ENCODE measurements at places on chromosomes 3 and 15.

DNA sequence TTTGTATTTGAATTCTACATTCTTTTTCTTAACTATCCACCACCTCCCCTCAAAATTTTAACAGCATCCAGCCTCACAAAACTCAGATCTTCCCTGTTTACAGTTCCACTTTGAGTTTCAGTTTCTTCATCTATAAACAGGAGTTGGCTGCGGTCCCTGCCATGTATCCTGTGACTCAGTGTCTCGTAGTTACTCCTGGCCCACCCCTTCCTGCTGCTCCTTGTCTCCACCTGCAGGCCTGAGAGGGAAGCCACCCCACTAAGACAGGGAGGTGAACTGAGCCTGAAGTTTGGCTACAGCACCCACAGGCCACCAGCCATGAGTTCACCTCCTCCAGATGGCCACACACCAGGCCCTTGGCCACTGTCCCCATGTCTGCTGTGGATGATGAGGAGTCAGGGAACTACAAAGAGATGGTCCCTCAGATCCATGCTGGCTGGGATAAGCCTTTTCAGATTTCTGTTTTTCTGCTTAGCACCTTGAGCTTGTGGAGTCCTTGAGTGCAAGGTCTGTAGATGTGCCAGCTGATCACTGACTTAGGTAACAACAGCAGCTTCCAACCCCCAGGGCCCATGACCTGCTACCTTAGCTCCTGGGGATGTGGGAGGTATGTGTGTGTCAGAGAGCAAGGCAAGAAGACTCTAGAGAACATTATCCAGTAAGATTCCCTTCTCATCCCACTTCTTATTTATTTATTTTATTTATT, 37.5 kb downstream of the CD86 start:
- peak; percentile 63 for DNase-seq

- DNase-seq, result peak; percentile 87
Measured at GRCh38 chr15:98647774-98648653, at the start of gene IGF1R. Gene IGF1R (plus strand): TSS chr15:98648539. CDS start chr15:98649582, 1,043 bp downstream.

DNA sequence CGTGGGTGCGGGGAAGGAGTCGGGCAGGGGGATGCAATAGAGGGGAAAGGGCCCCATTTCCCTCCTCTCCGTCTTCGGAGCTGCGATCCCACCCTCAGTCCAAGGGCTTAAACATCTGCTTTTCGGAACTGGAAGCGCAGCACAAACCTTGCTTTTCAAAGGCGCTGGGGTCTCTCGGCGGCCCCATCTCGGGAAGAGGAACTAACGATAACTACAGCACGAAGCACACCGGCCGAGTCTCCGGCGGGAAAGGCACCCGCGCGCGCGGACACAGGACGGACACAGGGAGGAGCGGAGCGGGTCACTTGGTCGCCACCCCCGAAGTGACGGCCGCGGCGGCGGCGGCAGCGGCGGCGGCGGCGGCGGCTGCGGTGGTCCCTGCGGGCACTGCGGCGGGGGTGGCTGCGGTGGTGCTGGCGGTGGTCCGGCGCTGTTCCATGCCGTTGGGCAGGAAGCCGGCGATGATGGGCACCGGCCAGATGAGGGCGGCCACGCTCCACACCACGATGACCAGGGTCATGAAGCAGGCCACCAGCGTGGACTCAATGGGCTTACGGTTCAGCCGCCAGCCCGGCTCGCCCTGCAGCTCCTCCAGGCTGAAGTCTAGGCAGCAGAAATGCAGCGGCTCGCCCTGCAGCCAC, 1.1 kb downstream of the TMEM158 start:
- peak; percentile 42 for DNase-seq

GRCh38 chr3:141530415-141530768, 43.6 kb downstream of the RASA2 start:
- DNase-seq, result no peak

DNA sequence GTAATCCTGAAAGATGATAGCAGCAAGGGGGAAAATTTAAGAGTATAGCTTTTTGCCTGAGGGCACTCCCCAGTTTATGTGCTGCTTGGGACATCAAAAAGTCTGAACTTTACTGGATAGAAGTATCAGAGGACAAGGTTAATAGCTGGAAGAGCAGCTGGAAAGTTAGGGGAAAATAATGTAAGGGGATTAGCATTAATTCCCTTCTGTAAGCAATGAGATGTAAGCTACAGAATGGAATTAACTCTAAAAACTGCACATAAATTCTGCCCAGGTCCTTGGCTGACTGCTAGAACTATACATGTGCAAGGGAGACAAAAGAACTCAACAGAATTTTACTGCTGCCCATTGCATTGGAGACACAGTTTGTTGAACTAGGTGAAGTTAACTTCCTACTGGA, 55.6 kb downstream of the ATP11B start:
- no peak for DNase-seq

- DNase-seq, result no peak
Measured at GRCh38 chr3:63947594-63947993, 35.4 kb upstream of the SCAANT1 start.

DNA sequence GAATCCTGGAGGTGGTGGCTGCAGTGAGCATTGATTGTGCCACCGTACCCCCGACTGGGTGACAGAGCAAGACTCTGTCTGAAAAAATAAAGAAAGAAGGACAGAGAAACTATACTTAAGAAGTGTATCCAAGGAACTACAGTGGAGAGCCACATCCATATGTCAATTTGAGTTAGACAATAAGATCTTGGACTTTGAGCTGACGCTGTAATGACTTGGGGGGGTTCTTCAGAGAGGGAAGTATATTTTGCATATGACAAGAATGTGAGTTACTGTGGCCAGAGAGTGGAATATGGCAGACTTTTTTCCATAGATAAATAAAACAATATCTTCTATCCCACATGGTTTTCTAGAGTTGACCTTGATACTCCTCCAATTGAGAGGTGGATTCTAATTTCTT, 52.6 kb upstream of the TEX264 start:
- no peak for DNase-seq

DNA sequence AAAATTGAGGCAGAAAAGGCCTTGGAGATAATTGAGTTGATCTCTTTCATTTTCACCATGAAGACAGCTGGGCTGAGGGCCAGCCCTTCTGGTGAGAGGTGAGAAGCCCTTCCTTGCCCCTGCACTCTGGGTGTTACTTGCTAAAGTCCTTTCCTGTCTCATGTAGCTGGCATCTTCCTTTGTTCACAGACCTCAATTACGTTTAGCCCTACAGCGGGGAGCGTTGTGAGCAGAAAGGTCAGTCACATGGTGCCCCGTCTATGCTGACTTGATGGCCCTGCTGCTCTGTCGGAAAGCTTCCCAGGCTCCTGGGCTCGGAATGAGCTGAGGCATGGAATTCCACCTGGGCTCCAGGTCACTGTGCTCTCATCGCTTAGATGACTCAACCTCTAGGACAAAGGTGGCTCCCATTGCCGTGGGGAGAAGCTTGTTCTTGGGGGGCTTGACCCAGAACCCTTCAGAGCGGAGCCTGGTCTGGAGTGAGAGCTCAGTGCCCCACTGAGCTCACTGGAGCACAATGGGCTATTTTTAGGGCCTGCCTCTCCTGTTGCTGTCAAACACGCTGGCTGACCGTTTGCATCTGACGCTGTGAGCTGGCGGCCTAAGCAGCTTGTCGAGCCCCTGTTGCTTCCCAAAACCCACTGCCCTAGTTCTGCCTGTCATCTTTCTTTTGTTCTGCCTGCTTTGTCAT, 47.0 kb downstream of the RPLP1 start:
- no peak for DNase-seq

GRCh38 chr3:150248116-150248887, 159.8 kb upstream of the TSC22D2 start:
- no peak for DNase-seq

DNA sequence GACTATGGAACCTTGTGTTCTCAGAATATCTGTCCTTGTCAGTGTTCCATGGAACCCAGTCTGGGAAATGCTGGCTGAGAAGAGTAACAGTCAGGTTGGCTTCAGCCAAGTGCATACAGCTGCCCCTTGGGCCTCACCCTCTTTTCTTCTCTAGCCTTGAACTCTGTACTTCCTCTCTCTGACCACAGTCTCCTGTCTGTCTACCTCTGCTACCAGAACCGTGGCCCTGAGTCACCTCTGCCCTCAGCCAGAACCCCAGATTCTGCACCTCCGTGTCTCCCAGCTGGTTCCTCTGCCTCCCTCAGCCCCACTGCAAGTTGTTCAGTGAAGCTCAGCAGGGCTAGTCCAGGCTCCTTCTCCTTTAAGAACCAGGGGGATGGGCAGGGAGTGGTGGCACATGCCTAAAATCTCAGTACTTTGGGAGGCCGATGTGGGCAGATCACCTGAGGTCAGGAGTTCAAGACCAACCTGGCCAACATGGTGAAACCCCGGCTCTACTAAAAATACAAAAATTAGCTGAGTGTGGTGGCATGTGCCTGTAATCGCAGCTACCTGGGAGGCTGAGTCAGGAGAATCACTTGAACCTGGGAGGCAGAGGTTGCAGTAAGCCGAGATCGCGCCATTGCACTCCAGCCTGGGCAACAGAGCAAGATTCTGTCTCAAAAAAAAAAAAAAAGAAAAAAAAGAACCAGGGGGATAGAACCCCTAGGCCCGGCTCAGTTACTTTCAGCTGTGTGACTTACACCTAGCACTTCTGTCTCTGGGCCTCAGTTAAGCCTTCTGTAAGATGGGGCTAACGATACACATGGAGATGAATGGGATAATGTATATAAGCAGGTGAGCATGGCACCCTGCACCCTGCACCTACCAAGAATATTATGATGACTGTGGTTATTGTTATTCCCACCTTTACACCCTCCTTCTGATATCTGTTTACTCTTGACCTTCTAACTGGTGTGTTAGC, 24.3 kb upstream of the TATDN2 start:
- DNase-seq, result peak; percentile 64

GRCh38 chr3:30309961-30310954, 296.1 kb upstream of the TGFBR2 start:
- no peak for DNase-seq

- no peak for DNase-seq
Measured at GRCh38 chr3:17009826-17010225, 125.1 kb downstream of the PLCL2 start.

- peak; percentile 62 for DNase-seq
Measured at GRCh38 chr3:177358977-177359592, 161.8 kb upstream of the TBL1XR1 start.

DNA sequence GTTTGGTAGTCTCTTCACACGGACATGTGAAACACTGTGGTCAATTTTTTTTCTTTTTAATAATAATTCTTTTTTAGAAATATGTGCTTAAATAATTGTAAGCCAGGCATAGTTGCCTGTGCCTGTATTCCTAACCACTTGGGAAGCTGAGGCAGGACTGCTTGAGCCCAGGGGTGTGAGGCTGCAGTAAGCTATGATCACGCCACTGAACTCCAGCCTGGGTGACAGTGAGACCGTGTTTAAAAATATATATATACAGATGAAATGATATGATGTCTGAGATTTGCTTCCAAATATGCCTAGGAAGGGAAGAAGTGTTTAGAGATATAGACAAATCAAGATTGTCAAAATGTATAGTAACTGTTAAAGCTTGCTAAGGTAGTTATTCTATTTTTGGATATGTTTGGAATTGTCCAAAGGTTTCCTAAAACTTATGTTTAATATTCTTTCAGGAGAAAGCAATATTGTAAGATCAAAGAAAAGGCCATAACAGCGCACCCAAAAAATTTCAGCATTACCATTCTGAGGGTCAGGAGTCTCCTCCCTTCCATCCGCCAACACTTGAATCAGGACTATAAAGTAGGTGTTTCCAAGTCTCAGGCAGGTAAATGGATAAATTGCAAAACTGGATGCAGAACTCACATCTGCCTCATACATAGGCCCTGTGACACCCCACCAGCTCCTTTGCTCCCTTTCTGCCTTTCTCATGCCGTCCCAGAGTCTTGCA, 532 bp upstream of the SELENOT start:
- no peak for DNase-seq

- no peak for DNase-seq
Measured at GRCh38 chr15:60476713-60477112, 2.2 kb downstream of the ICE2 start.

DNA sequence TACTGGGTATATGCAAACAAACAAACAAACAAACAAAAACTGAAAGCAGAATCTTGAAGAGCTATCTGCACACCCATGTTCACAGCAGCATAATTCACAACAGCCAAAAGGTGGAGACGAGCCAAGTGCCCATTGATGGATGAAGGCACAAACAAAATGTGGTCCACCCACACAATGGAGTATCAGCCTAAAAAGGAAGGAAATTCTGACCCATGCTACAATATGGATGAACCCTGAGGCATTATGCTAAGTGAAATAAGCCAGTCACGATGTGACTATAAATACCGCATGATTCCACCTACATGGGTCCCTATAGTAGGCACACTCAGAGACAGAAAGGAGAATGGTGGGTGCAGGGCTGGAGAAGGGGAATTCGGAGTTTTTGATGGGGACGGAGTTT, 24.1 kb downstream of the XPC start:
- DNase-seq, result no peak

DNA sequence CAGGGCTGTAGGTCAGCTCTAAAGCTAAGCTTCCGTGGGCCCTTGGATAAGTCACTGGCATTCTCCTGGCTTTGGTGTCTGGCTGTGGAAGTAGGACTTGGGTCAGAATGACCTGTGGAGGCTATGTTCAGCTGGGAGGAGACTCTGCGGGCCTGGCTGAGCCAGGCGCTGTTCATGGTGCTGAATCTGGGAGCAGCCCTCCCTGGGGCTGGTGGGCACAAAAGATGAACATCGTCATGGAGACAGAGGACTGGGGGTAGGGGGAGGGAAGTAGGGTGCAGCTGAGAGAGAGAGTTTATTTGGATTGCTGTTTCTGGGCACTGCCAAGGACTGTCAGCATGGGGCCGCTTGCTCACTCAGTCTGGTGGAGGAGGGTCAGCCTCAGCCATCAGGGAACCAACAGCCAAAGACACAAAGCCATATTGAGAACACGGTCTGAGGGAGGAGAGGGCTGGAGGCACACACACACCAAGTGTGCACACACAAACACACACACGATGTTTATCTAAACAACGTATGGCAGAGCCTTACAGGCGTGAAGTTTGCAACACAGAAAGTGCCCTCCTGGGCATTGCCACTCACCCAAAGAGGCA, 120.7 kb upstream of the LINGO1 start:
- DNase-seq, result peak; percentile 41

GRCh38 chr15:45376967-45377608, 1.3 kb downstream of the GATM start:
- DNase-seq, result no peak

DNA sequence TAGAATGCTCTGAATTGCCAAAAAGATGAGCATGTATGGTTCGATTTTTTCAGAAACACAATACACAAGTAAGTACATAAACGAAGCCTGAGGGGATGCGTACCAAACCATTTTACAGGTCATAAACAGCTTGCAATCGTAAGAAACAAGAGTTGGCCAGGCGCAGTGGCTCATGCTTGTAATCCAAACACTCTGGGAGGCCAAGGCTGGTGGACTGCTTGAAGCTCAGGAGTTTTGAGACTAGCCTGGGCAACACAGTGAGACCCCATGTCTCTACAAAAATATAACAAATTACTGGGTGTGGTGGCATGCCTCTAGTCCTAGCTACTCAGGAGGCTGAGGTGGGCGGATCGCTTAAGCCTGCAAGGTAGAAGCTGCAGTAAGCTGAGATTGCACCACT, 13.4 kb downstream of the TRA2B start:
- DNase-seq, result no peak

GRCh38 chr3:109569135-109569846, 231.9 kb upstream of the DPPA4 start:
- DNase-seq, result no peak

GRCh38 chr3:29488922-29489321, 208.1 kb downstream of the RBMS3 start:
- no peak for DNase-seq
